ENCODE measurements at places on chromosomes 16 and 17. TPM values are rescaled to one million over a fixed set of nuclear protein-coding genes. Genes with fewer than 3 reads are reported as not detected.

GRCh38 chr17:18226284-18226945 lies 980 bp downstream of the LLGL1 start:
- DNase-seq = no peak

TMEM100 gene
- total RNA-seq = 43.0 TPM

- no peak for DNase-seq
These were observed 14.2 kb downstream of the SAP30BP start for GRCh38 chr17:75681289-75681688.

DNA sequence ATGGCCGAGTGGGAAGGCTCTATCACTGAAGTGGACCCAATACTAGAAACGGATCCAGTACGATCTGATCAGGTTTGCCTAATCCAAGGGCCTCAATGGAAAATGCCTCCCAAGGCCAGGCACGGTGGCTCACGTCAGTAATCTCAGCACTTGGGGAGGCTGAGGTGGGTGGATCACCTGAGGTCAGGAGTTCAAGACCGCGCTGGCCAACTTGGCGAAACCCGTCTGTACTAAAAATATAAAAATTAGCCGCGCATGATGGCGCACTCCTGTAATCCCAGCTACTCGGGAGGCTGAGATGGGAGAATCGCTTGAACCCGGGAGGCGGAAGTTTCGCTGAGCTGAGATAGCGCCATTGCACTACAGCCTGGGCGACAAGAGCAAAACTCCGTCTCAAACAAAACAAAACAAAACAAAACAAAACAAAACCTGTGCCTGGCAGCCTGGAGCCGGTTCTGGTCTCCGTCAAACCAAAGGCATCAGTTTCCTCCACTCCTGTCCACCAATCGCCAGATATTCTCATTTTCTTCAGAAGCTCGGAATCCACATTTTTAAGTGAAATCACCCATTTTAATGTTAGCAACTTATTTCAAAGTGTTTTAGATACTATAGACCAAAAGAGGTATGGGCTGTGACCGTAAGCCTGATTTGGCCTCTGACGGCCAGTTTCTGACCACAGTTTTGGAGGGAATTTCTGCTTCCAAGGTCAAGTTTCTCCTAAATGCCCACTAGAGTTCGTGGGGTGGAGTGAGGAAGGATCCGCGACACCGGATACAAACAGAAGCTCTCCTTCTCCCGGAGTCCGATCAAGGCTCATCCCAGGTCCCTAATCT lies 664 bp downstream of the NQO1 start:
- DNase-seq = no peak

GRCh38 chr17:74547736-74548135 lies 1.8 kb upstream of the CD300C start:
- no peak for DNase-seq

DNA sequence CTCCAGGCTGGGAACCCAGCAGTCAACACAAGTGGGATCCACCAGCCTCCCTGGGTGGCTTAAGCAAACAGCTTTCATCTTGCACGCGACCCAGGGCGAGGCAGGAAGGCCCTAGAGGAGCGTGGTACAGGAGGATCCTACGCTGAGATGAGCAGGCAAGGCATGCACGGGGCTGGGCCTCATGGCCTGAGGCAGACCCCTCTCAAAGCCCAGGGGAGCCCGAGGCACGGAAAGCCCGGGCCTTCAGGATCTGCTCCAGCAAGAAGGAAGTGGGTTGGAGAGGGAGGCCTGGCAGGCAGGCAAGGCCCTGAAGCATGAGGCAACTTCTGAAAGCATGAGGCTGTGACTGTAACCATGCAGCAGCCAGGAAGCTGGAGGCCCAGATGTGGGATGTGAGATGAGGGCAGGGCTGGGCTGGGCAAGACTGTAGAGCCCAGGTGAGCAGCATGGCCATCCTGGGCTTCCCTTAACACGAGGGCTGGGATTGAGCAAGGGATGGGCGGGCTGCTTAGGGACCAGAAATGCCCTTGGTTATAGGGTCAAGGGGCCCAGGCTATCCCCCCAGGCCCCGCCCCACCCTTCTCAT lies 338.7 kb downstream of the C16orf95 start:
- DNase-seq = no peak

DNA sequence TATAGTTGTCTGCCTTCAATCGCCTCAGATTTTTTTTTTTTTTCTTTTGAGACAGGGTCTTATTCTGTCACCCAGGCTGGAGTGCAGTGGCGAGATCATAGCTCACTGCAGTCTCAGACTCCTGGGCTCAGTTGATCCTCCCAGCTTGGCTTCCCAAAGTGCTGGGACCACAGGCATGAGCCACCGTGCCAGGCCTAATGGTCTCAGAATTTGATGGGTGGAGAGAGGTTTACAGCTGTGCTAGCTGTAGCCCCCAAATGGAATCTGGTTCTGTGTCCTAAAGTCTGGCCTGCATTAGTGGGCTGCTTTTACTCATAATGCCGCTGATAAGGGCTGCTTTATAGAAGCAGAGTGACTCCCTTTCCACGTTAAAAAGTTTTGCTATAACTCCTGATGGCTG lies 5.1 kb downstream of the ZNRF1 start:
- no peak for DNase-seq

- DNase-seq = no peak
These were observed 1.6 kb upstream of the MRPL58 start for GRCh38 chr17:75010683-75011400.

Measured in NCI-H460 (cell line).